ENCODE measurements at places on chromosomes 2 and 18. TPM values are rescaled to one million over a fixed set of nuclear protein-coding genes. Genes with fewer than 3 reads are reported as not detected.

- no peak for ATAC-seq
These were observed 54.5 kb upstream of the BIN1 start for GRCh38 chr2:127161176-127162136.

DNA sequence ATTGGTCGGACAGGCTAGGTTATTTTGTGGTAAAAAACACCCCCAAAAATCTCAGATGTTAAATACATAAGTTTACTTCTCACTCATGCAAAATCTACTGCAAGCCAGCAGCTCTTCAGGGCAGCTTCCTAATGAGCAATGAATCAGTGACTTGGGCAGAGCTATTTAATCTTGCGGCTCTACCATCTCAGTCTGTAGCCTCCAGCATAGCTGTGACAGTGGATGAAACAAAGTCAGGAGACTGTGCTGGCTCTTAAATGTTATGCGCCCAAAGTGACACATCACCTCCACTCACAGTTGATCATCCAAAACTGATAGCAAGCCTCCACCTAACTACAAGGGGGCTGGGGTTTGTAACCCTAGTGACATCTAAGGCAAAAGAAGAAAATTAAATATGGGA lies 571.9 kb downstream of the METTL4 start:
- no peak for ATAC-seq

- no peak for ATAC-seq
These were observed 669.7 kb downstream of the TDRD15 start for GRCh38 chr2:21793461-21793860.

- ATAC-seq, result peak; percentile 74
These were observed 243.8 kb downstream of the BABAM2 start for GRCh38 chr2:28134262-28134812.

DNA sequence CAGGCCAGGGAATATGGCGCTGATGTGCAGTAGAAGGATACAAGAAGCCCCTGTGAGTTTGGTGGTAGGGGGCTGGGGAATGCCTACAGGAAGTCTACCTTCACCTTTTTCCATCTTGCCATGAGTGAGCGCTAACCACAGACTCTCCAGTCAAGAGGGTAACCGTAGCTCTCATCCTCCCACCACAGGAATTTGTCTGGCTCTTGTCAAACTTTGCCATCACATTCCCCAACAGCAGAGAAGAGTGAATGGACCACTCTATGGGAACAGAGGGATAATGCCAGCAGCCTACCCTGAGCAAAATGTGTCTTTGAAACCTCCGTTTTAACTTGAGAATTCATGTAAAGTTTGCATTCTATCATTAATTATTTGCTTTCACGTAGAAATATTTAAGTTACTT lies 168.3 kb downstream of the NRP2 start:
- ATAC-seq, result no peak

DNA sequence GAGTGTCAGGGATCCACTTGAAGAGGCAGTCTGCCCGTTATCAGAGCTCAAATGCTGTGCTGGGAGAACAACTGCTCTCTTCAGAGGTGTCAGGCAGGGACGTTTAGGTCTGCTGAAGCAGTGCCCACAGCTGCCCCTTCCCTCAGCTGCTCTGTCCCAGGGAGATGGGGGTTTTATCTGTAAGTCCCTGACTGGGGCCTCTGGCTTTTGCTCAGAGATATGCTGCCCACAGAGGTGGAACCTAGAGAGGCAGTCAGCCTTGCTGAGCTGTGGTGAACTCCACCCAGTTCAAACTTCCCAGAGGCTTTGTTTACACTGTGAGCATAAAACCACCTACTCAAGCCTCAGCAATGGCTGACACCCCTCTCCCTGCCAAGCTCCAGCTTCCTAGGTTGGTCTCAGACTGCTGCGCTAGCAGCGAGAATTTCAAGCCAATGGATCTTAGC lies 38.1 kb downstream of the PLEK start:
- no peak for ATAC-seq

DNA sequence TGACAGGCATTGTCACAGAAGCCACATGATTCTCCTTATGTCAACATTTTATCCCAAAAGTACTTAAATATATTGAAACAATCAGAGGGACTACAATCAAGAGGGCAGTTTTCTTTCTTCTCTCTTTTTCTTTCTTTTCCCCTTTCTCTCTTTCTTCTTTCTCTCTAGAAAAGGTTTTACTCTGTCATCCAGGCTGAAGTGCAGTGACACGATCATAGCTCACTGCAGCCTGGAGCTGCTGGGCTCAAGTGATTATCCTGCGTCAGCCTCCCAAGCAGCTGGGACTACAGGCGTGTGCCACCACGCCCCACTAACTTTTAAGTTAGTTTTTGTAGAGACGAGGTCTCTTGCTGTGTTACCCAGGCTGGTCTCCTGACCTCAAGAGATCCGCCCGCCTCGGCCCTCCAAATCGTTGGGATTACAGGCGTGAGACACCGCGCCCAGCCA lies 1.0 kb upstream of the PRKD3 start:
- no peak for ATAC-seq

DNA sequence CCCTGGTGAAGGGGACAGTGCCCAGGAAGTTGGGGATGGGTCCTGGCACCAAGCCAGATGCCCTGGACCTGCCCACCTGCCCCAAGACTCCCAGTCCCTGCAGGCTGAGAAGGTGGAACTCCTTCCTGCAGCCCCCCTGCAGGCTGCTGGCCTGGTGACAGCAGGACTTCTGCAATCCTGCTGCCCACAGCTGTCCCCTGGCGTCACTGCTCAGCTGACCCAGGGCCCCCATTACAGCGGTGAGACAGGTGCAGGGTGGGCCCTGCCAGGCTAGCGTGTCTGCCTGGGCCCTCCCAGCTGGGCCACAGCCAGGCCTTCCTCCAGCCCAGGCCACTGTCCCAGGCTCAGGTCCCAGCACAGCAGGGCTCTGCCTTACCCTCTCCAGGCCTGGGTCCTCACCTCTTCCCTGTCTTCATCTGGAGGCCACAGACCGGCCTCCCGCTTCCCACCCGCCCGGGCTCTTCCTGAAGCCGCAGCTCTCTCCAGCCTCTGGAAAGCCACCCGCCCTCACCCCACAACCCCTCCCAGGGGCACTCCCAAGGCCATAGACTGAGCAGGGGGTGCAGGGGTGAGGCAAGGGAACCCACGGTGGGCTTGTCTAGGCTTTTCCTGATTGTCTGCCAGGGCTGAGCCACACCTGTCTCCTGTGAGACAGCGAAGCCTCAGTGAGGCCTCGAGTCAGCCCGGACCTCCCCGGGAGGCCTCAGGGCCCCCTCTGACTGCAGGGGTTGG lies 8.8 kb upstream of the ERFE start:
- no peak for ATAC-seq

The SCYGR4 gene
- 0.62 TPM for total RNA-seq

The ABCB11 gene
- not detected for total RNA-seq

The FTCDNL1 gene
- total RNA-seq, result 2.3 TPM

The C2orf66 gene
- not detected for total RNA-seq

The STPG4 gene
- 0.23 TPM for total RNA-seq

Measured in gastroesophageal sphincter (tissue), 4 donors.